Stimulated activated CD4-positive, alpha-beta T cell treated with anti-CD3 and anti-CD28 coated beads, Interleukin-12 subunit alpha, Interleukin-12 subunit beta, amount 100 ng/mL, for 48 hours (primary cell): ENCODE measurements at places on chromosomes 11 and 22.

DNA sequence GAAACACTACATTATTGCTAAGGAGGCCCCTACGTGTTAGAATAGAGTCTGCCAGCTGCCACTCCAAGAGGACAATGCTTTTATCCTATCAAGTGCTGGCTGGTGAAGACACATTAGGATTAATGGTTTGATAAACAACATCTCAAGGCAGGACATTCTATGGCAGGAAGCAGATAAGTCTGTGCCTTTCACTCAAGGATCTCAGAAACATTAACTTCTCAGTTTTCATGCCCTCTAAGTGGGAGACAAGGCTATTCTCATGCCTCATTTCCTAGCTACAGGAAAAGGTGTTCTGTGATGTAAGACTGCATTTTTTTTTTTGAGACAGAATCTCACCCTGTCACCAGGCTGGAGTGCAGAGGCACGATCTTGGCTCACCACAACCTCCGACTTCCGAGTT is 23.5 kb upstream of the TIMP3 start:
- no peak for DNase-seq

- no peak for DNase-seq
Measured at GRCh38 chr11:102620818-102621561, 4.1 kb downstream of the MMP20 start.

- DNase-seq, result no peak
Measured at GRCh38 chr22:26573026-26573662, 16.8 kb downstream of the TPST2 start.

- DNase-seq, result peak; percentile 3
Measured at GRCh38 chr22:27134315-27134701, 476.9 kb downstream of the MIAT start.

DNA sequence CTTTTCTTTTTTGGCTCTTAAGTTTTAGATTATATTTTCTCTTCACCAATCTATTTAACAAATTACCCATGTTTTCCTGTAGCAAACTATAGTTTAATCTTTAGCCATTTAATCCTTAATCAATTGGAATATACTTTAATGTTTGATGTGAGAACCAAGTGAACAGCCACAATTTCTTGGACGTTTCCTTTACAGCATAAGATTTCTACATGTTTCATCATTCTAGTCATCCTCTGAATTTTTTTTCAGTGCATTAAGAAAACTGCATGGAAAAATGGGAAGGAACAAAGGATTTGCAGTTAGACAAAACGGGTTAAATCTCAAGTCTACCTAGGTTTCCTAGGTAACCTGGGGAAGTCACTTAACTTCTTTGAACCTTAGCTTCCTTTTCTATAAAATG is 507.1 kb upstream of the CCDC90B start:
- no peak for DNase-seq

DNA sequence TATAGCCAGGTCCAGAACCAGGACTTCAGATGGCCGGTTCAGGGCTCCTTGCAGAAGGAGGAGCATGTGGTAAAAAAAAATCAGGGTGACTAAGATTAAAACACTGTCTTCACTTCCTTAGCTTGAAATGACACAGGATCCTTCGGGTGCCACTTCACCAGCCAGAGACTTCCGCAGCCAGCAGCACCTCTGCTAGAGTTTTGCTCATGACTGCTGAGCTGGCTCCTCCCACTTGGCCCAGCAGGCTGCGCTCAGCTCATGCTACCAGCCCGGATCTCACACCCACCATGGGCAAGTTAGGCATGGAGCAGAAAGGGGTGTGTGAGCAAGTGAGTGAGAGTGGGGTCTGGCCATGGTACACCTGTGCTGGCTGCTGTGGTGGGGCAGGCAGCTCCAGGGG is 6.6 kb upstream of the MS4A18 start:
- DNase-seq, result no peak

- no peak for DNase-seq
Measured at GRCh38 chr11:120404495-120404894, 68.3 kb downstream of the ARHGEF12 start.

DNA sequence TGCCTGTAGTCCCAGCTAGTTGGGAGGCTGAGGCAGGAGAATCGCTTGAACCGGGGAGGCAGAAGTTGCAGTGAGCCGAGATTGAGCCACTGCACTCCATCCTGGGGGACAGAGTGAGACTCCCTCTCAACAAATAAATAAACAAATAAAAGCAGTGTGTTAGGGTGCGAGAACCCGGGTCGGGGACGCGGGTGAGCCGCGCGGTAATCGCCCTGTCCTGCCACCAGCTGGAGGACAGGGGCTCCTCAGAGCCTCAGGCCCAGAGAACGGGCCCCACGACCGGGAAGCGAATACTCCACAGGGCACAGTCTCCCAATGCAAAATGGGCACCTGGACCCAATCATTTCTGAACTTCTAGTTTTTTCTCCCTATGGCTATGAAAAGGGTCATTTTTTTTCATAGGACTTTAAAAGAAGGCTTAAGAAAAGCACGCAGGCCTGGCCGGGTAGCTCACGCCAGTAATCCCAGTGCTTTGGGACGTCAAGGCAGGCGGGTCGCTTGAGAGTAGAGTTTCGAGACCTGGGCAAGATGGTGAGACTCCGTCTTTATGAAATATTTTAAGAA is 744 bp upstream of the MCM5 start:
- DNase-seq, result peak; percentile 13

- no peak for DNase-seq
Measured at GRCh38 chr11:1853376-1854131, 670 bp downstream of the LSP1 start.

- DNase-seq, result no peak
Measured at GRCh38 chr11:75346912-75347647, 4.4 kb downstream of the ARRB1 start.

DNA sequence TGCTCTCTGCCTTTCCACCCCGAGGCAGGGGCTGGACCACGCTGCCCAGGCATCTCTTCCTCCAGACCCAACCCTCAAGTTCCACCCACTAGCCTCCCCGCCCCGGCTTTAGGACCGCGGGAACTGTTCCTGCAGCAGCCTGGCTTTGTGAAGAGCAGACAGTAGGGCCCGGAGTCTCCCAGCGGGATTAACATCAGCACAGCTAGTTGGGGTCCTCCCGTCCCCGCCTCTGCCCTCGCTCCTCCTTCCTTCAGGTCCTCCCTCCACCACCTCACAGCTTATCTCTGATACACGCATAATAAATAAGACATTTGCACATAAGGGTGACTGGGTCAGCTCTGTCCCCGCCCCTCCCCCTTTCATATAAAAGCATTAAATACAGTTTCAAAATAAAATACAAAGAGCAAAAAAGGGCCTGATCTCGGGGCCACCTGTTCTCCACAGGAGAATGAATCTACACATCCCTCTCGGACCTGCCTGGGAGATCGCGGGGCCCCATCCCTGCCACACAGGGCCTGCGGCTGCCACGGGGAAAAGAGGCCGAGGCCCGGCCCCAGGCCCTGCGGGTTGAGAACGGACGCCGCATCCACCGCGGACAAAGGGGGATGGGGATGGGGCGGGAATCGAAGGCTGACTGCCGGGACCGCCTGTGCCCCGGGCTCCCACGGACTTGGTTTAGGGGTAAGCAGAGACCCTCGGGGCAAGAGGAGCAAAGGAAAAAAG is 6.5 kb downstream of the ZFTA start:
- no peak for DNase-seq

- DNase-seq, result no peak
Measured at GRCh38 chr22:38713921-38714320, 8.2 kb downstream of the GTPBP1 start.

- no peak for DNase-seq
Measured at GRCh38 chr11:86015699-86016098, 53.2 kb downstream of the PICALM start.

- no peak for DNase-seq
Measured at GRCh38 chr11:111324277-111324720, 26.0 kb downstream of the POU2AF3 start.

GRCh38 chr22:37716708-37717107 is 19.9 kb downstream of the TRIOBP start:
- no peak for DNase-seq
